ENCODE measurements at places on chromosomes 7 and 10.

GRCh38 chr10:108957681-108958080 lies 965.6 kb downstream of the XPNPEP1 start:
- DNase-seq: no peak

DNA sequence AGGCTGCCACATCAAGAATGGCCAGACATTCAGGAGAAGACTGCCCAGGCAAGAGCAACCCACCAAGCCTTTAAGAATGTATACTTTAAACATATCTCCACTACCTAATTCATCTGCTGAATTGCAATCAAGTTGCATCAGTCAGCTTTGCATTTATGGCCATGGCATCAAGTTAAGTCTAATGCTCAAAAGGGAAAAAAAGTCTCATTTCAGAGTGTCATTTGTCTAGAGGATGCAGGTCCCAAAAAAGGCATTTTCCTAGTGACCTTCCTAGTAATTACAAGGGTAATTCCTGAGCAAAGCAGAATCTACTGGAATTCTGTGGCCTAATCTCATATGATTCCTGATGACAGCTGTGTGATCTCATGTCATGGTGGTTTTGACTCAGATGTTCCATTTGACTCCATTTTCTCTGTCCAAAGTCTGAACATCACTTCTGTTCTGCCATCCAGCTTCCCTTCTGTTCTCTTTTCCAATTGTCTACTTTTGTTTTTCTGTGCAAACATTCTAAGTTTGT lies 7.3 kb upstream of the CABCOCO1 start:
- DNase-seq: no peak

DNA sequence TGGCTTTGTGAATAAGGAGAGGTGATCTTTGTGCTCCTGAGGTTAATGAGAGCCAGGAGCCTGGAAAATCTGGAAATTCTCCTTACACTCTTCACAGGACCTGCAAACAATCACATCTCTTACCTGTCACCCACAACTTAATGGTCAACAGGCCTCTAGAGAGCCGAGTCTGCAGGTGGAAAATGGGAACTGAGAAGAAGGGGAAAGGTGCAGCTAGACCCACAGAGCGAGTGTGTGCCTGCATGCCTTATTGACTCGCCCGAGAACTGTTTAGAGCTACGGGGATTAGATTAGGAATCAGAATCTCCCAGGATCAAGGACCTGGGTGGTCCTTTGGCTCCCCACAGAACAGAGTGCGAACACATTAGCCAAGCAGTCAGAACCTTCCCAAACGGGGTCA lies 329.6 kb downstream of the PTEN start:
- DNase-seq: no peak

GRCh38 chr7:17131983-17132655 lies 166.3 kb upstream of the AHR start:
- no peak for DNase-seq

DNA sequence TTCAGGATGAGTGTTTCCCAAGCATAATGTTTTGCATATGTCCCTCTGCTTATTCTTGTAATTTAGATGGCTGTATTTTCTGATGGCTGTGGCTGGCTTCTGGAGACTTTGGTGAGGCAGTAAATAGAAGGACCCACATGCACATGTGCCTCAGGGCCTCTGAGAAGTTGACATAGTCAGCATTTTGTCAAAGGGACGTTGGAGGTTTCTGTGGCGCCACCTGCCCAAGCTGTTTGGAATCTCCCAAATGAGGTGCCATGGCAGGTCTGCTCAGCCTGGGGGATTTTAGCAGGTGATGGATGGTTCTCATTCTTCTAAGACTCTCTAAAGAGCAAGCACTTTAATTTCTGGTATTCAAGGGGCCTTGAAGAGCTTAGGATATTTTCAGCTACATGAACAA lies 29.8 kb downstream of the C10orf120 start:
- no peak for DNase-seq

- DNase-seq: no peak
Observed at GRCh38 chr10:114206902-114207301, 27.7 kb downstream of the TDRD1 start.

Measured in activated CD4-positive, alpha-beta T cell treated with anti-CD3 and anti-CD28 coated beads for 24 hours (primary cell).